Esophagus squamous epithelium (tissue), 5 donors: ENCODE measurements at places on chromosomes 7 and 10.

DNA sequence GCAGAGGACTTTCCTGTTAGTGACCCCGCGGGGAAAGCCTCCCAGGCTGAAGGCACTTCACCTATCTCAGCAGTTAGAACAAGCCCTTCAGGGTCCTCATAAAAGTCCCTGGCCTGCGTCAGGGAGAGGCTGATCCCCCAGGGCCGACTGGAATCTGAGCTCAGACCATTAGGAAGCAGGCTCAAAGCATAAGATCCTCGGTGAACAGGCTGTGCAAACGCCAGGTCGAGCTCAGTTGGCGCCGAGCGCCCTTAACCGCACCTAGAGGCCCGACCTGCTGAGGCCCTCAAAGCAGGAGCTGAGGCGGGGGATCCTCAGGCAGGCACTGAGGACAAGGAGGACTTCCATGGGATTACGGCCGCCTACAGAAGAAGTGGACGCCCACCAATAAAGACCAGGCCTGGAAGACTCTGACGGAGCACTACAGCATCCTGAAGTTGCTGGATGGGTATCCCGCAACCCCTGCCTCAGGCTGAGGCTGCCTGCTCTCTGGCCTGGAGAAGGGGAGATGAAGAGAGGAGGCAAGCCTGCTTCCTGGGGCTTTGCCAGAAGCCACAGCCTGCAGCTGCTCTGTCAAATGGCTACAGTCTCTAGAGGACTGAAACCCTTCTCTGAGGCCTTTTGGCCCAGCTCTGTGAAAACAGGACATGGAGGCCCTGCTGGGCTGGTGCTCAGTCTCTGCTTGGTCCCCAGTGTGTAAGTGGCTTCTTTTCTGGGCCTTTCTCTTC is 29.9 kb downstream of the LIPJ start:
- no peak for DNase-seq

GRCh38 chr10:5968037-5968680 is 9.2 kb downstream of the IL15RA start:
- DNase-seq, result no peak

GRCh38 chr7:117837841-117838240 is 35.4 kb downstream of the CTTNBP2 start:
- no peak for DNase-seq

DNA sequence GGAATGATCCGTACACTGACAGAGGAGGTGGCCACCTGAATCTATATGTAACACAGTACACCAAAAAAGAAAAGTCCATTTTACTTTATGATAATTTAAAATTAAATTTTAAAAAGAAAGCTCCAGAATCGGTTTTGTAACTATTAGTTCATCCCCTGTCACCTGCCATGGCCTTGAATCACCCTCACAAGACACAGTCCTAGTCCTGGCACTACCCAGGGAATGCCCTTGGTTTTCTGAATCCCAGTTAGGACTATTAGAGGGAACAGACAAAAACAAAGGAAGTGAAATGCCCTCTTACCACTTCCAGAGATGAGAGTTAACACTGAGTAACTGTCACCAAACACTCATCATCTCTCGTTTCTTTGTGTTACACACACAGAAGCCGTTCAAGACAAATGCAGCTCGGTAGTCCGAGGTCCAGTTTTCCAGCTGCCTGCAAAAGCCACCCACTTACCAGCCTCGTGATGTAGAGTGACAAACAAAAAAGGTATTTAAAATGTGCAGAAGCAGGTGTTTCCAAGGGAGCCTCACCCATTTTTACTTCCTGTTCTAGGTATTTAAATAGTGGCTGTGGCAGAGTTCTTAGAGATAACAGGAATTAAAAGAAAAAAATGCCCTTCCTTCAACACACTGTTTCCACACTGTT is 6.1 kb downstream of the PTPRN2 start:
- no peak for DNase-seq

DNA sequence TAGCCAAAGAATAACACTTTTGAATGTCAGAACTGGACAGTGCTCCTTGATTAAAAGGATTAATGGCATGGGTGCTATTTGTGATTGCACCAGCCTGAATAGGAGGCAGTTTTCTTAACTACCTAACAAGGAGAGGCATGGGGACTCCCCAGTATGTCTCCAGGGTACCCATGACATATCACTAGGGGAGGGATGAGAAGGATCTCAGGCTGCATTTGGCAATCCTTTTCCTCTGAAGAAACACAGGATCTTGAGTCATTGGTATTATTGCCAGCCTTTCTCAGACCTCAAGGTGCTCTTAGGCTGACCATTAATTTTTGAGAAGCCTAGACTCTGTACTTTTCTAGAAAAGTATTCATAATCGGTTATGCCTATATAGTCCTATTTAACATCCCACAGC is 77.5 kb upstream of the NPVF start:
- no peak for DNase-seq

GRCh38 chr10:59830601-59831259 is 75.6 kb downstream of the CCDC6 start:
- no peak for DNase-seq

GRCh38 chr7:19619122-19619521 is 89.7 kb downstream of the POLR1F start:
- no peak for DNase-seq

DNA sequence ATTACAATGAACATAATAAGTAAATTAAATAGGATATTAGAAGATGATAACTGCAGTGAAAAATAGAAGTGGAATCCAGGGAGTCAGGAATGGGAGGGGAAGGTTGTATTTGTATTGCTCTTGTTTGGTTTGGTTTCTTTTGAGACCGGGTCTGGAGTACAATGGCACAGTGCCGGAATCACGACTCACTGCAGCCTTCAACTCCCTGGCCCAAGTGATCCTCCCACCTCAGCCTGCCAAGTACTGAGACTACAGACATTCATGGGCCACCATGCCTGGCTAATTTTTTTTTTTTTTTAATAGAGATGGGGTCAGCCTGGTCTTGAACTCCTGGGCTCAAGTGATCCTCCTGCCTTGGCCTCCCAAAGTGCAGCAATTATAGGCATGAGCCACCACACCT is 59.9 kb upstream of the LRRC4 start:
- no peak for DNase-seq
